ENCODE measurements at places on chromosomes 12 and 14. TPM values are rescaled to one million over a fixed set of nuclear protein-coding genes. Genes with fewer than 3 reads are reported as not detected.

LRTM2 gene
- not detected for total RNA-seq

EPYC gene
- total RNA-seq: not detected

HHIPL1 gene
- not detected for total RNA-seq

RFX4 gene
- not detected for total RNA-seq

TCL1B gene
- not detected for total RNA-seq

KRT78 gene
- total RNA-seq: not detected

GPRC5D gene
- total RNA-seq: not detected

B3GNT4 gene
- total RNA-seq: 1.4 TPM

PZP gene
- not detected for total RNA-seq

NFYB gene
- 25.4 TPM for total RNA-seq

KRT3 gene
- not detected for total RNA-seq

CFAP251 gene
- total RNA-seq: 0.82 TPM

MYH6 gene
- not detected for total RNA-seq

PTPRR gene
- not detected for total RNA-seq

OAS1 gene
- 143 TPM for total RNA-seq

LMO3 gene
- not detected for total RNA-seq

MSI1 gene
- total RNA-seq: not detected

PNMA1 gene
- total RNA-seq: 25.6 TPM

MYBPC1 gene
- total RNA-seq: not detected

SSPN gene
- not detected for total RNA-seq

IFI27 gene
- 116 TPM for total RNA-seq

BIN2 gene
- 161 TPM for total RNA-seq

C12orf54 gene
- not detected for total RNA-seq

TDG gene
- 33.5 TPM for total RNA-seq

FBLN5 gene
- total RNA-seq: 1.6 TPM

DMAC2L gene
- 14.9 TPM for total RNA-seq

PSMC6 gene
- total RNA-seq: 85.3 TPM

C1RL gene
- 23.3 TPM for total RNA-seq

GLI1 gene
- 1.9 TPM for total RNA-seq

CD163 gene
- not detected for total RNA-seq

RNASE3 gene
- total RNA-seq: not detected

PRIMA1 gene
- total RNA-seq: not detected

LBHD2 gene
- total RNA-seq: not detected

SOAT2 gene
- total RNA-seq: 10.8 TPM

CDH24 gene
- total RNA-seq: 1.8 TPM

HPD gene
- not detected for total RNA-seq

TAC3 gene
- total RNA-seq: not detected

RASAL1 gene
- total RNA-seq: 0.26 TPM

SLC22A17 gene
- 1.1 TPM for total RNA-seq

LGALS3 gene
- 31.5 TPM for total RNA-seq

SALL2 gene
- 2.0 TPM for total RNA-seq

EIF2S3B gene
- total RNA-seq: 2.3 TPM

ESRRB gene
- not detected for total RNA-seq

P2RX2 gene
- not detected for total RNA-seq

RNF10 gene
- 204 TPM for total RNA-seq

PUS1 gene
- 64.7 TPM for total RNA-seq

SLC35F4 gene
- not detected for total RNA-seq

COX8C gene
- not detected for total RNA-seq

PRDM4 gene
- total RNA-seq: 24.1 TPM

PAX9 gene
- not detected for total RNA-seq

MYL2 gene
- total RNA-seq: not detected

BDKRB2 gene
- total RNA-seq: not detected

KRT72 gene
- 0.44 TPM for total RNA-seq

BICDL1 gene
- 64.8 TPM for total RNA-seq

TAS2R31 gene
- 2.2 TPM for total RNA-seq

GALNT16 gene
- total RNA-seq: not detected

FGD4 gene
- 0.66 TPM for total RNA-seq

SERPINA3 gene
- not detected for total RNA-seq

Data from activated CD8-positive, alpha-beta T cell treated with anti-CD3 and anti-CD28 coated beads, Interleukin-2, amount 10 ng/mL, durations not matched to agents 7 days and 5 days (primary cell).